Muscle of leg (tissue), 16 donors: ENCODE measurements at places on chromosomes 6 and 20. TPM values are rescaled to one million over a fixed set of nuclear protein-coding genes. Genes with fewer than 3 reads are reported as not detected.

The THBD gene
- polyA plus RNA-seq, result 8.9 TPM

The LINC00237 gene
- polyA plus RNA-seq, result not detected

The NHSL1 gene
- polyA plus RNA-seq, result 28.9 TPM

The TSPO2 gene
- 0.99 TPM for polyA plus RNA-seq

The IMPG1 gene
- polyA plus RNA-seq, result 0.79 TPM

The BHLHE23 gene
- polyA plus RNA-seq, result not detected

The MAP1LC3A gene
- 28.2 TPM for polyA plus RNA-seq

The MATN4 gene
- 0.21 TPM for polyA plus RNA-seq

The SALL4 gene
- polyA plus RNA-seq, result 0.36 TPM

The CRISP2 gene
- polyA plus RNA-seq, result not detected

The ZC2HC1B gene
- polyA plus RNA-seq, result not detected

The KCNK17 gene
- 0.09 TPM for polyA plus RNA-seq

The GTSF1L gene
- not detected for polyA plus RNA-seq

The CST4 gene
- polyA plus RNA-seq, result not detected

The GRM4 gene
- 1.9 TPM for polyA plus RNA-seq

The LY6G6F gene
- polyA plus RNA-seq, result not detected

The NKAPL gene
- 1.0 TPM for polyA plus RNA-seq

The TBC1D32 gene
- polyA plus RNA-seq, result 5.8 TPM

The FILIP1 gene
- polyA plus RNA-seq, result 44.5 TPM

The PTPRK gene
- 19.5 TPM for polyA plus RNA-seq

The TIAM2 gene
- polyA plus RNA-seq, result 13.1 TPM

The IPCEF1 gene
- 0.63 TPM for polyA plus RNA-seq

The PPP1R18 gene
- 42.2 TPM for polyA plus RNA-seq

The SMIM26 gene
- 79.2 TPM for polyA plus RNA-seq

The DACT2 gene
- polyA plus RNA-seq, result 1.2 TPM

The RNF146 gene
- 60.2 TPM for polyA plus RNA-seq

The PI3 gene
- not detected for polyA plus RNA-seq

The DDX39B gene
- 422 TPM for polyA plus RNA-seq
